CD4-positive, alpha-beta T cell treated with Interleukin-12 subunit alpha and Interleukin-12 subunit beta, for 1 hour (primary cell): ENCODE measurements at places on chromosomes 4 and X.

DNA sequence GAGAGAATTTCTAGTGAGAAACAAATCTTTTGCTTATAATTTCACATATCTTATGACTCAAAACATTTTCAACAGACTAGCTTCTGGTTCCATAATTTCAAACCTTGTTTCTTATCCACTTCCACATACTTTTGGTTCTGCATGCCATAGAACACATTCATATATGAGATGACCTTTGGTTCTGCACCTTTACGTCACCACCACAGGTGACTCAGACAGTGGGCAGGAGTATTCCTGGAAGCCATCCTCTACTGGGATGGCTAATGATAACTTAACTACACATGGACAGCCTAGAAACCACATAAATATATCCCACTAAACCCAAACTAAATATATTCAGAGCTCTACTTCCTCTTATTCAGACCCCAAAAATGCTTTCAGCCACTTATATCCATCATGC is 133.3 kb downstream of the DCK start:
- no peak for DNase-seq

GRCh38 chr4:129532573-129532972 is 436.6 kb downstream of the C4orf33 start:
- no peak for DNase-seq

- DNase-seq, result peak; percentile 52
Measured at GRCh38 chr4:173333658-173334084, 487 bp downstream of the HMGB2 start.

- no peak for DNase-seq
Measured at GRCh38 chrX:15790769-15791290, 546 bp downstream of the ZRSR2 start.

GRCh38 chr4:86834901-86835300 is 14.3 kb downstream of the SLC10A6 start:
- no peak for DNase-seq
